H9 (cell line): ENCODE measurements at places on chromosomes 4 and X. TPM values are rescaled to one million over a fixed set of nuclear protein-coding genes. Genes with fewer than 3 reads are reported as not detected.
A peak's percentile ranks its signal among the peaks of the same experiment; 100 is the strongest.

DCHS2 gene
- total RNA-seq, result 0.57 and 0.70 TPM in 2 replicates

FAM184B gene
- total RNA-seq, result 0.07 and 0.09 TPM in 2 replicates

UGT2B10 gene
- total RNA-seq, result not detected in 2 replicates

HTN3 gene
- total RNA-seq, result not detected in 2 replicates

RBM3 gene
- 259 and 264 TPM in 2 replicates for total RNA-seq

ABLIM2 gene
- 0.90 and 1.0 TPM in 2 replicates for total RNA-seq

AWAT2 gene
- total RNA-seq, result not detected in 2 replicates

PCSK1N gene
- 3.9 and 4.0 TPM in 2 replicates for total RNA-seq

DRD5 gene
- not detected in 2 replicates for total RNA-seq

S100P gene
- not detected in 2 replicates for total RNA-seq

TLR1 gene
- not detected in 2 replicates for total RNA-seq

CSAG3 gene
- total RNA-seq, result not detected in 2 replicates

CENPVL2 gene
- 2.8 TPM in 2 replicates for total RNA-seq

BTK gene
- total RNA-seq, result 0.09 and 0.35 TPM in 2 replicates

SLC7A11 gene
- total RNA-seq, result 19.3 and 19.8 TPM in 2 replicates

ADGRG4 gene
- total RNA-seq, result not detected in 2 replicates

TMEM31 gene
- total RNA-seq, result 0.55 and 0.64 TPM in 2 replicates

MND1 gene
- total RNA-seq, result 20.5 and 21.0 TPM in 2 replicates

- DNase-seq, result no peak
Measured at GRCh38 chr4:107893171-107894137, 37.9 kb upstream of the CYP2U1 start.

DNA sequence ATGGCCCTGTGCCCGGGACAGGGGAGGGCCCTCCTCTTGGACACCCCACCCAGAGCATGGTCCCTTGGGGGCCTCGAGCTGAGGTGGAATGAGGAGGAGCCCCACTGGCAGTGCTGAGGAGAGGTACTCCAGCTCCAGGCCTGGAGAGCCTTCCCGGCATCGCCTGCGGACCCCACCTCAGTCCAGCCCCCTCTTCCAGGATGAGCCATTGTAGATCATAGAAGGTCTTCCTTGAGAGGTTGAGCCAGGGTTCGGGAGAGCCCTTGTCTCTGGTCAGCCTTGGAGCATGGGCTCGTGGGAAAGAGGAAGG, 16.9 kb downstream of the SMIM10L2A start:
- no peak for DNase-seq

GRCh38 chr4:86523333-86523732, 70.8 kb upstream of the PTPN13 start:
- no peak for DNase-seq

- peak; percentile 38 for DNase-seq
Measured at GRCh38 chr4:60744767-60745166, 455.4 kb upstream of the ADGRL3 start.

- DNase-seq, result peak; percentile 41
Measured at GRCh38 chr4:179666226-179666625, 2224.0 kb upstream of the AGA start.

- DNase-seq, result no peak
Measured at GRCh38 chr4:185640811-185641675, 105.7 kb upstream of the PDLIM3 start.

DNA sequence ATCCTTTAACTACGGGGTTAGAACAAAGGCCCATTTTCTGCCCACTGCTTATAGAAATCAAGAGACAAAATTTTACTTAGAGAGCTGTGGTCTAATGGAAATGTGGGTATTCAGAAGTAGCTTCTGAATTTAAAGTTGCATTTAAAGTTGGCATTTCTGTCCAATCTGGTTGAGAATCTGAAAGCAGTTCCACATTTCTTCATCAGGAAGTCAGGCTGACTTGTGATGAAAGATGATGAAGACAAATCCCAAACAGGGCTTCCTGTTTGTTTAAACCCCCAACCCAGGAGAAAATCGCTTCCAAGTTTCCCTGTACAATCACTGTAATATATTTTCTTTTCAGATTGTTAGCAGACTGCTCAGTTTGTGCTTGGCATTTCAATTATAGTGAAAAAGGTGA, 345.3 kb downstream of the SPRY1 start:
- DNase-seq, result no peak

DNA sequence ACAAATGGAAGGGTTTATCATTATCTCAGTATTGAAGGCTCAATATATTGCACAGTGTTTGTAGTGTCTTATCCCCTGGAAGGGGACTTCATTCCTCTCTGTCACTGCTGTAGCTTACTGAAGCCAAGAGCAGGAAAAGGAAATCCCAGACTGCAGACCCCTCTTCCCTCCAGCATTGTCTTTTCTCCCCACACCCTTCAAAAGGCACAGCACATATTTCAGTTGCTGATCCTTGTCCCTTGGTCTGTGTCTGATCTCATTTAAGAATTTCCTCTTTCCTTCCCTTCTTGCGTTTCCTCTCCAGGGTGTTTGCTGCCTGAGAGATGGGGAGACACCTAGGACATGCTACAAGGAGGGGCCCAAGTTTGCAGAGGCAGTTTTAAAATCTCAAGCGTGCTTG, 40.1 kb downstream of the STIM2 start:
- no peak for DNase-seq

DNA sequence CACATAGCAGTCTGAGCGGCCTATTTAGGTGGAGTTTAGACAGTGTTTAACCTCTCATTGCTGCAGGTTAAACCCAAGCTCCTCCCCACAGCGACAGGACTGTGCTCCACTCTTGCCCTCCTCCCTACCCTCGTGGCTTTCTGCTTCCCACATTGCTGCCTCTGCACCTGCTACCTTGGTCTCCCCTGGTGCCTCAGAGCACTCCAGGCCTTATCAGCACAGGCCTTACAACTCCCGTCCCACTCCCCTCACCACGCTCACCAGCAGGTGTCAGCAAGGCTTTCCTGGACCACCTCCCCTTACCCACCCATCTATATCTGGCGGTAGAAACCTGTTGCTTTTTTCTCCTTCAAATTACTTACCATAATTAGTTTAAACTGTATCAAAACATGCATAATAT, 18.6 kb downstream of the HELT start:
- DNase-seq, result no peak

- DNase-seq, result no peak
Measured at GRCh38 chr4:13495753-13496152, 11.6 kb upstream of the RAB28 start.

GRCh38 chr4:123776267-123776666, 379.7 kb downstream of the SPRY1 start:
- DNase-seq, result no peak

DNA sequence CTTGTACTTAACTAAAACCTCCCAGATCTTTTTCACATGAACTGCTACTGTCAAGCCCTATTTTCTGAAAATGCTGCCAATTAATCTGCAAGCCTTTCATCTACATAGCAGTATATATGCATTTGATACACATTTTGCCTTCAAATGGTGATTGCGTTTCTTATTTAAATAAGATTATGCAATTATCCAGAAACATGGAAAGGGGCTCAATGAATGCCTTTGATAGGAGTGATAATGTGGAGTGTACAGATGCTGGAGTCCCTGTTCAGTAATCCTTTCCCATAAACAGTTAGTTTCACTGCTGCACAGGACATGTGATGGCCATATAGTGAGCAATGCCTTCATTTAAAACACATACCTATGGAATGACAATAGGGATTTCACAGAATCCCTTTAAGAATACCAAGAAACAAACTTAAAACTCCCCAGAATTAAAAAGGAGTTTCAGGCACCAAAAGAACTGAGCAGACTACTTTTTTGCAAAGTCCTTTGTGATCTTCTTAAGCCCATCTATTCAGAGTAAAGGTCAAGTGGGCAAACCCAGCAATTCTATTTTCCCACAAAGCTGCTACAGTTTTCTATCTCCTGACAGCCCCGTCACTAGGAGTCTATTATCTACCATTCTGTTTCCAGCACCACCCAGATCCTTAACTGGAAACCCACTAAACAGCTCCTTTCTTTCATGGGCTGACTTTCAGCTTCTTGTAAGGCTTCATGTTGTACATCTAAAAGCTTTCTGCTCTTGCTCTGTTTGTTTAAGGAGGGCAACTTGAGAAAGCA, 120.3 kb downstream of the UNC5C start:
- DNase-seq, result no peak

DNA sequence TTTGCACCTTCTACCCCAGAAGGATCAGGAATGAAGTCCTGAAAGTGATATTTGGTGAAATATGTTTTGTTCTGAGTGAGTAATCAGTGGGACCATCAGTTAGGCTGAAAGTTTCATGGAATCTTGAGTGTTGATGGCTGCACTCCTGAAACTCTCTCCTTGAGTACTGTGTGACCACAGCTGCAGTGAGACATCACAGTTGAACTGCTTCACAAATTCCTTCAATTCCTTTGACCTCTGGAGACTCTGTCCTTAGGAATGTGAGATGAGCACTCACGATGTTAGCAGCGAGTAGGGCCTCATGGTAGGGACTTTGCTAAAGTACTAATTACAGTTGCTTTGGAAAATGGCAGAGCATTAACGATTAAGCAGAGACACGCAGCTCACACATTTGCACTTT, 142.9 kb upstream of the SLC4A4 start:
- DNase-seq, result peak; percentile 34

DNA sequence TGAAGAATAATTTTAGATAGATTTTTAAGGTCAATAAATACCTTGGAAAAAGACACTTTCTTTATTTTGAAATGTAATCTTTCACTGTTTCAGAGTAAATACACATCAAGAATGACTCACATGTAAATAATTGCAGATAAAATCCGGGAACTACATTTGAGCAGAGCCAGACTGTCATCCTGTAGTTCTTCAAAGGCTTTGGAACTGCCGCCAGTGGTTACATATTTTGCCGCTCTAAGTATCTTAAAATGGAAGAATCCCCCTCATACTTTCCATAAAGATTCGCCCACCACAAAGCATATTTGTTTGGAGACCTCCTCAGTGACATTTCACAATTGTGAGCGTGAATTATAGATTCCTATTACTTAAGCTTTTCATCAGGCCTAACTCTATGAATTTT, 607.8 kb upstream of the ZFP42 start:
- DNase-seq, result no peak

DNA sequence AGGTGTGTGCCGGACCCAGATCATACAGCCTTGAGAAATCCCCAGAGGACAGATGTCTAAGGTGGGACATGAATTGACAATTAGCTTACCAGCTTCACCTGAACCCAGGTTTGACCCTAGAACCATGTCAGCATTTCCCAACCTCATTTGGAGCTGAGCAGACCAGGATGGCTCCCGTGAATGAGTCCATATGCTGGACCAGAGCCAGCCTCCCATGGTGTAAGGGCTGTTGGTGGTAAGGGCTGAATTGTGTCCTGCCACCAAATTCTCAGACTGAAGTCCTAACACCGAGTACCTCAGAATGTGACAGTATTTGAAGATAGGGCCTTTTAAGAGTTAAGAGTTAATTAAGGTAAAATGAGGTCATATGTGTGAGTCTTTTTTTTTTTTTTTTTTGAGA, 88.3 kb downstream of the SLC34A2 start:
- no peak for DNase-seq

DNA sequence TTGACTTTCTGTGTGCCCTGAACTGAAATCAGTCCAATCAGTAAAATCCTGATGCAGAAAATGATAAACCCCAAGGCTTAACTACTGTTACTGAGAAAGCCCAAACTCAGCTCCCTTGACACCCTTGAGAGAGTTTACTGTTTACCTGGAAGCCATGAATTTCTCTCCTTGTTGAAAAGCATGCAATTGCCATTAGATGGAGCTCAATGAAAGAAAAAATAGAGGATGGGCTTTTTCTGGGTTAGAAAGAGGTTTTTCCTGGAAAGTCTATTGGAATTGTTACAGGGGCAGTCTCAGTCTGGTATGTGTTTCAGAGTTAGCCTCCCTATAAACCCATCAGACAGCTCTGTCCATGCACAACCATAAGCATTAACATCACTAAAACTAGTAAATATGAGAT, 66.4 kb upstream of the C4orf54 start:
- DNase-seq, result no peak

DNA sequence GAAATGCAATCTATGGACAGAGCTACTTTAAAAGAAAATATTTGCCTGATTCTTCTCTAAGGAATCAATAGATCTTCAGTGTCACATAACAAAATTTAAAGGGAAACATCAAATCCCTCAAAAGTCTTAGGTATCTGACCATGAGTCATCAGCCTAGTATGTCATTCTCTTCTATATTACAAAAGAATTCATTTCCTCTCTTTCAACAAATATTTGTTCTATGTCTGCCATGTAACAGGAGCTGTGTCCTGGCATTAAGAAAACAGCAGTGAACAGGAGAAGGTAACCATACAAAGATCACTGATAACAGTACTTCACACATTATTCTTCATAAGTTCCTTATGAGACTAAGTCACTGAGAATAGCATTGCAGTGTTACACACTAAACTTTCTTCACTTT, 243.6 kb upstream of the DKK2 start:
- no peak for DNase-seq
